Natural killer cell treated with Interleukin-12 subunit alpha and Interleukin-12 subunit beta and Interleukin-15 and Interleukin-18, amount 100 ng/mL, for 72 hours (primary cell): ENCODE measurements at places on chromosomes 13 and 19. TPM values are rescaled to one million over a fixed set of nuclear protein-coding genes. Genes with fewer than 3 reads are reported as not detected.

The CEACAM3 gene
- not detected for total RNA-seq

DNA sequence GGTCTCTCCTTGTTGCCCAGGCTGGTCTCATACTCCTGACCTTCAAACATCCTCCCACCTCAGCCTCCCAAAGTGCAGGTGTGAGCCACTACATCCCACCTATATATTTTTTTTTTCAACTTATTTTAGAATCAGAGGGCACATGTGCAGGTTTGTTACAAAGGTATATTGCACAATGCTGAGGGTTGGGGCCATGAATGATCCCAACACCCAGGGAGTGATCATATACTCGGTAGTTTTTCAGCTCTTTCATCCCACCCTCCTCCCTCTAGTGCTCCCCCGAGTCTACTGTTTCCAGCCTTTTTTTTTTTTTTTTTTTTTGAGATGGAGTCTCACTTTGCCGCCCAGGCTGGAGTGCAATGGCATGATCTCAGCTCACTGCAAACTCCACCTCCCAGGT lies 38.4 kb upstream of the ADGRE1 start:
- no peak for DNase-seq

The PLPP2 gene
- total RNA-seq = 0.05 TPM

DNA sequence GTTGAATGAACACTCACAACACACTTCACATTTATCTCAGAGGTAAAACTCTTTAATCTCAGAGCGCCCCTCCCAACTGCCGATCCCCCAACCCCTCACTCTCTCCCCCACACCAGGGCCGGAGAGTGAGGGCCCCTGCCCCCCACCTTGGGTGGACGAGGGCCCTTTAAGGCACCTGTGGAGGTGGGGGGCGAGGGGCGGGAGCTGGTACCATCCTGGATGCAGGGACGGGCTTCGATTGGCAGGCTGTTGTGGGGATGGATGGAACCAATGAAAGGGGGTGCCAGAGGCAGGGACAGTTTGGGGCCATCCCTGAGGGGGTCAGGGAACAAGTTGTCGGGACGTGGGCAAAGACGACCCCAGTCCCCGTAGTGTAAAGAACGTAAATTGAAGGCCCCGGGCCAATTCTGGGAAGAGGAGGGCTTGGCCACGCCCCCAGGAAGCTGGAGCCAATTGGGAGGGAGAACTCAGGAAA lies 1.7 kb upstream of the PNKP start:
- no peak for DNase-seq

GRCh38 chr13:96020931-96021330 lies 32.3 kb downstream of the UGGT2 start:
- no peak for DNase-seq

- DNase-seq = no peak
Observed at GRCh38 chr13:37868691-37869505, 674 bp downstream of the TRPC4 start.

The COX6B2 gene
- total RNA-seq = not detected

The SEMA6B gene
- 0.14 TPM for total RNA-seq

GRCh38 chr19:45444318-45445041 lies 20.8 kb upstream of the ERCC1 start:
- peak; percentile 91 for DNase-seq

The FCGBP gene
- total RNA-seq = 6.6 TPM

DNA sequence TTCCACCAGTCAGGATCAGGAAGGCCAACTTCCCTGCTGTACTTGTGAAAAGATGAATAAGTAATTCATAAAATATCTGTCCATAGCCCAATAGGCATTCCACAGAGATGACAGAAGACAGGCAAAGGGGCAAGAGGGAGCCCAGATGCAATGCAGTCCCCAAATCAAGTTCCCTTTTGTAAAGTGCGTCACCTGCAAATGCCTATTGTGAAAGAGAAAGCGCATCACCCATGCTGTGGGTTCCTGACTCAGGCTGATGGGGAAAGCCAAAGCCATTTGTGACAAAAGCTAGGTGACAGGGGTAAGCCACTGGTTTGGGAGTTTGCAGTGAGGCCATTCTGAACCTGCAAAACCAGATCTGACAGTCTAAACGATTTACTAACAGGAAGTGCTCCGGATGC lies 157.5 kb upstream of the ZNF536 start:
- DNase-seq = no peak

GRCh38 chr13:50598338-50598737 lies 245.2 kb downstream of the DLEU7 start:
- no peak for DNase-seq

The ADGRE3 gene
- not detected for total RNA-seq

The KANK2 gene
- total RNA-seq = 3.9 TPM

GRCh38 chr19:2848616-2849015 lies 7.3 kb downstream of the ZNF555 start:
- no peak for DNase-seq

- no peak for DNase-seq
Observed at GRCh38 chr19:1540365-1540925, 16.6 kb downstream of the PLK5 start.

The KLK3 gene
- not detected for total RNA-seq

- DNase-seq = no peak
Observed at GRCh38 chr13:22200440-22200839, 529.6 kb downstream of the FGF9 start.

DNA sequence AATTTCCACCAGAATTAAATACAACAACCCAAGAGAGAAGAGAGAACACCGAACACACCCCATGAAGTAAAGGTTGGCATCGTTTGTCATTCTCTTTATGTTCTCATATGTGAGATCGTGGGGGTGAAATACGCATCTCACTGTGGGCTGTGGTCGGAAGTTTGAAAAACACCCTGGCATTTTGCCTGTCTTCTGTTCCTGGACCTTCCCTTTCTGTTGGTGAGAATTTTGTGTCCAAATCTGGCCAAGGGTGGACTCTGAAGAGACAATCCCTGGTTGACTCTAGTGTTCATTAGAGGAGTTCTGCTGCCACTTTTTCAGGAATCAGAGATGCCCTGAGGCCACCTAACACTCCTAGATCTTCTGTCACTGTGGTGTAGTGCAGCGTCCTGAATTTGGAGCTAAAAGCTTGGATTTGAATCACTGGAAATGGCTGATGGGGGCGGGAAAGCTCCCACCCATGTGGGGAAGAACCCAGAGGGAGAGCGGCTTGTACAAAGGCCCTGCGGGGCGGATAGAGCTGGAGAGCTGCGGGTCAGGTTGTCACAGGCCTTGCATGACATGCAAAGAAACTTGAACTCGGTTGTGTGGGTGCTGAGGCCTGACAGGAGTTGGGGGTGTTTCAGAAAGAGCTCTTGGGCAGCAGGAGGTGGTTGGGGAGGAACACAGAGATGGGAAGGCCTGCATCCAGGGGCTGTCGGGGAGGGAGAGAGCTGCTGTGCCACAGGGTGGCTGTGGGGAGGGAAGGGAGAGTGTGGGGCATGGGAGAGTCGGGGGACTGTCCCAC lies 11.1 kb upstream of the SPATA13 start:
- DNase-seq = no peak

- DNase-seq = no peak
Observed at GRCh38 chr13:101746513-101746912, 294.0 kb downstream of the ITGBL1 start.

DNA sequence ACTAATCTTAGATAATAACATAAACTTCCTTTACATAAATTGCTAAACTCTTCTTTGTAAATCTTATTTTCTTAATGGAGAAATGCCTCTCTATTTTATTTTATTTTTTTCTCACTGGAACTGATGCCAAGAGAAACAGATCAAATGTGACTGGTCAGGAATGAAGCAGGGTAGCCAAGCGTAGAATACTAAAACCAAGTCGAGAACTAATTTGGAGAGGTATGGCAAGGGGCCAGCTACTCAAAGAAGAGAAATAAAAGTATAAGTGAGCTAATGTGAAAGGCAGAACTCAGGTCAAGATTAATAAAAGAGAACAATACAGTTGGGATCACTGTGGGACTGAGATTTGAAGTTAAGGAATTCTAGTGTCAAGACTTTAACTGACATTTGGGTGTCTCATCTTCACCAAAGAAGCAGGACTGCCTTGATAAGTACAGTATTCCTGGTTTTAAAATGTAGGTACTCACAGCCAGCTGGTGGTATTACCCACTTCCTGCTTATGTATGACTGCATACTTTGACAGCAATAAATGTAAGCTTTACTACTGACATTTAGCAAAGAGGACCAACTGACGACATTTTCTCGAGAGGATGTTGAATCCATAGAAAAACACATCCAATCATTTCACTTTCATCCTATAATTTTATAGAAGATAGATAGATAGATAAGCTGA lies 1192.2 kb downstream of the EFNB2 start:
- no peak for DNase-seq

DNA sequence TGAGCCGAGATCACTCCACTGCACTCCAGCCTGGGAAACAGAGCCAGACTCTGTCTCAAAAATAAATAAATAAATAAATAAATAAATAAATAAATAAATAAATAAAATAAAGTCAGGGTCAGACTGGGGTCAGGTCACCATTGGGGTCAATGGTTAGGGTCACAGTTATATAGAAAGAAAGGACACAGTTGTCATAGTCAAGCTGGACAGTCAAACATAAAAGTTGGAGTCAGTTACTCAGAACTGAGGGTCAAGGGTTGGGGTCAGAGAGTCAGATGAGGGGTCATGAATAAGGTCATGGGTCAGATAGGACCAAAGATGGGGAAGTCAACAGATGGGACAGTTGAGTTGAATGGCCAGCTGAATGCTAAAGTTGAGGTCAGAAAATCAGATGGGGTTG lies 16.7 kb upstream of the EPOR start:
- no peak for DNase-seq

DNA sequence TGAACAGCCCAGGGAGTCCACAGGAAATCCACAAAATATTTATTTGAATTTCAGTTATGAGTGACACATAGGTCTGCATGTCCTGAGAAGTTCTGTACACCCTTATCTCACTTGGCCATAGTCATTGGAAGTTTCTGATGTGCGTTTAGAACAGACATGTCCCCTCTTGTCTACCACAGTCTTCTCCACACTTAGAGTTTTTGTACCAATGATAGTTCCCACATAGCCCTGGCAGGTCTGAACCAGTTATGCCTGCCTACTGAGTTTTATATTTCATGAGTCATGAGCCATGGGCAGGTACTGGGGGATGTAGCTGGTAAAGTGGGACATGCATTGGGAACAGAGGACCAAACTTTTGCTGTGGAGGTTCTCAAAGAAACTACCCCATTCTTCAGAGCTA lies 11.3 kb downstream of the ZNF132 start:
- no peak for DNase-seq

DNA sequence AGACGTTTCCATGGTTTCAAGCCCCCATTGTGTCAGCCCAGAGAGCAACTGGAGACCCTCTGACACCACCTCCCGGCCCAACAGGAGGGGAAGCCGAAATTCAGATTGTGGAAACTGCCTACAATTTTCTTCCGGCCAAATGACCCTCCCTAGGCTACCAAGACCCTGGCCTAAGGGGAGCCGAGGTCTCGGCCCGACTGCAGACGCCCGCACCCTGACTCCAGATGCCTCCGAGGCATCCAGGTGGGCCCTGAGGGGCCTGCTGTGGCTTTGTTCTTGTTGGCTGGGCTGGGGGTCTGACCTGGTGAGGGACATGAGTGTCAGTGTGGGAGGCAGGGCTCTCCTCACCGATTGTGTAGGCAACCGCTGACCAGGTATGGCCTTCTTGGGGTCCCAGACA lies 9.6 kb downstream of the MEX3D start:
- DNase-seq = no peak

The AMH gene
- 3.5 TPM for total RNA-seq

DNA sequence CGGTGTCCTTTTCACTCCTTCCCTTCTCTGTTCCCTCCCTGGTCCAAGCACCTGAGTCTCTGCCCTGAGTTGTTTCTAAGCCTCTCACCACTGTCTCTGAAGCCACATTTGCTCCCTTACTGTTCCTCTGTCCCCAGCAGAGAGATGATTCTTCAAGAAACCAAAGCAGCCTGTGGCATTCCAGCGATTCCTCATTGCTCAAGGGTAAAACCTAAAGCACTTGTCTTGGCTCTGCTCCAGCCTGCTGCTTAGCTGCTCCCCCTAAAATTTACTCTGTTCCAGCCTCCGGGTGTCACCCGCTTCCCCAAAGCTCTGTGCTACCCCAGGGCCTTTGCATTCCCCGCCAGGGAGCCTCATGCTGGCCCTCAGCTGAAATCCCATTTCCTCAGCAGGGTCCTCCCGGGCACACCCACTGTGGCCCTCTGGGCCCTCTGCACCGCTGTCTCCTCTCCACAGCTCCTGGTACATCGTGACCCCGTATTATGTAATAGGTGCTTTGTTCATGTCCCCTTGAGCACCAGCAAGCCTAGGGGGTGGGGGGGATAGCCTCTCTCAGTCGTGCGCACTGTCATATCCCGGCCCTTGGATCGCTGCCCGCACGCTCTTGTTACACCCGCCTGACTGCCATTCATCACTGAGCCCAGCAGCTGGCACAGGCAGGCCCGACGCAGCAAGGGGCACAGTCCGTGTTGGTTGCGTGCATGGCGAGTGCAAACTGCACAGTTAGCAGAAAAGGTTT lies 15.8 kb downstream of the TECR start:
- DNase-seq = no peak

GRCh38 chr19:10836479-10837330 lies 693 bp upstream of the TMED1 start:
- DNase-seq = peak; percentile 87

The NBEA gene
- total RNA-seq = 0.08 TPM

DNA sequence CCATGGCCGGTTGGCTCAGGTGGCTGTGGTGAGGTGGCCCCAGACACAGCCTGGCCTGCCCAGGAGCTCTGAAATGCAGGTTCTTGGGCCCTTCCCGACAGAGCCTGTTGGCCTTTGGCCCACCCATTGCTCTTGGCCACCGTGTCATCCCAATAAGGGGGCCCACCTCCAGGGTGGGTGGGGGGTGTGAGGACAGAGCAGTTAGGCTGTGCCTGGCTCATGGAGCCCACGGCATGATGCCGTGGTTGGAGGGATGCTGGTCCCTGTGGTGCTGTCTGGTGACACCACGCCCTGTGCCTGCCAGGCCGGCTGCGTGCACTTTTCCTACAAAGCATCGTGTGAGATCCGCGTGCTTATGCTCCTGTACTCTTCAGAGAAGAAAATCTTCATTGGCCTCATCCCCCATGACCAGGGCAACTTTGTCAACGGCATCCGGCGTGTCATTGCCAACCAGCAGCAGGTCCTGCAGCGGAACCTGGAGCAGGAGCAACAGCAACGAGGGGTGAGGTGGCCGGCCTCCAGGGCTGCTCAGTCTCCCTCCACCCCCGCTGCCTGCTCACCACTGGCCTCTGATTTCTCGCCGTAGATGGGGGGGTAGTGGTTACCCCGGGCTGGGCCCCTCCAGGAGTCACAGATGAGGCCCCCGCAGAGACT lies 7.6 kb downstream of the PNKP start:
- DNase-seq = no peak

GRCh38 chr19:1278713-1279660 lies 3.7 kb downstream of the FAM174C start:
- no peak for DNase-seq

GRCh38 chr13:43289470-43290255 lies 266.3 kb downstream of the DNAJC15 start:
- DNase-seq = no peak

- DNase-seq = no peak
Observed at GRCh38 chr13:50760751-50761150, 82.7 kb downstream of the DLEU7 start.

GRCh38 chr13:111047326-111047725 lies 67.8 kb upstream of the ARHGEF7 start:
- DNase-seq = no peak

The UNC13A gene
- total RNA-seq = not detected
